ENCODE measurements at places on chromosomes 2 and 18. TPM values are rescaled to one million over a fixed set of nuclear protein-coding genes. Genes with fewer than 3 reads are reported as not detected.

- no peaks in the 10 kb centered on the region for H3K27me3 ChIP-seq
- no peak for DNase-seq
- no peaks in the 10 kb centered on the region for H3K4me1 ChIP-seq
- H3K27ac ChIP-seq = no peak overlapping the region
Observed at GRCh38 chr18:7370375-7370774, 139.5 kb downstream of the LRRC30 start.

- DNase-seq = peak; percentile 21
- no peaks in the 10 kb centered on the region for H3K27me3 ChIP-seq
- H3K36me3 ChIP-seq = no peaks in the 10 kb centered on the region
- H3K4me1 ChIP-seq = peaks cover 39% of the 10 kb centered on the region
- H3K4me3 ChIP-seq = no peak overlapping the region
- H3K27ac ChIP-seq = no peak overlapping the region
Observed at GRCh38 chr2:41937921-41938708, 109.7 kb upstream of the PKDCC start.

Gene AMER3
- not detected for total RNA-seq

GRCh38 chr2:74882299-74882687, 48.4 kb downstream of the HK2 start:
- H3K27me3 ChIP-seq = no peaks in the 10 kb centered on the region
- peaks cover 9% of the 10 kb centered on the region for H3K4me1 ChIP-seq
- H3K36me3 ChIP-seq = peaks cover 86% of the 10 kb centered on the region
- no peak overlapping the region for H3K4me3 ChIP-seq
- no peak for DNase-seq
- H3K27ac ChIP-seq = no peak overlapping the region

DNA sequence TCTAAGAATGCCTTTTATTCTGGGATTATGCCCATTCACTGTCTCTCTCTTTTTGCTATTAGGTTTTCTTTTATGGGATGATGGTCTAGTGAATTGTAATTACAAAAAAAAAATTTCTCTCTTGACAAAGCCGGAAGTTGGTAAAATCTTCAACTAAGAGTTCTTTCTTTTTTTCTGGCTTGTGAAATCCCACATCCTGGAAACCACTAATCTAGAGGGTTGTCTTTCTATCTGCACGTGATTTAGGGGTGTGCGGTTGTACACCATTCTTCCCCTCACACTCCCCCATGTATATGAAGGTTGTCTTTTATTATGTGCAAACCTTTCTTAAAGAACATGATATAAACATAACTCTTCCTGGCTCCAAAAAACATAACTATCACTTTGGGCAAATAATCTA, 52.0 kb downstream of the GATA6 start:
- peaks cover 4% of the 10 kb centered on the region for H3K4me1 ChIP-seq
- DNase-seq = no peak
- no peaks in the 10 kb centered on the region for H3K27me3 ChIP-seq
- H3K27ac ChIP-seq = no peak overlapping the region
- H3K4me3 ChIP-seq = no peak overlapping the region

DNA sequence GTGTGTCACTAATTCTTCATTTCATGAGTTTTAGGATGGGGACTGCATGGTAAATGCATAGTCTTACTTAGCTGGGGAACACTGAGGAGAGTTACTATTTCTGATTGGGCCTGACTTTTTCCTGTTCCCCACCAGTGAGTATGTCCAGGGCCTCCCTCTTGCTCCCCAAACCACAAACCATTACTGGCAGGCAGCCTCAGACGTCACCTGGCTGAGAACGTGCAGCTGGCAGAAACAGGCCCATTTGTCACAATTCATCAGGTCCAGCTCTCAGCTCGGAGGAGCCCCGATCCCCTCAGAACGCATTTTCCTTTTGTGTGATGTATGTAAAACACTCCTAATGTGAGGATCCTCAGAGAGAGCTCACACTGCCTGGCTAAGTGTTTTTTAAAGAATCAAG, 71.7 kb upstream of the SIX3 start:
- H3K27ac ChIP-seq = no peak overlapping the region
- H3K36me3 ChIP-seq = no peaks in the 10 kb centered on the region
- DNase-seq = no peak
- H3K27me3 ChIP-seq = peaks cover 20% of the 10 kb centered on the region

DNA sequence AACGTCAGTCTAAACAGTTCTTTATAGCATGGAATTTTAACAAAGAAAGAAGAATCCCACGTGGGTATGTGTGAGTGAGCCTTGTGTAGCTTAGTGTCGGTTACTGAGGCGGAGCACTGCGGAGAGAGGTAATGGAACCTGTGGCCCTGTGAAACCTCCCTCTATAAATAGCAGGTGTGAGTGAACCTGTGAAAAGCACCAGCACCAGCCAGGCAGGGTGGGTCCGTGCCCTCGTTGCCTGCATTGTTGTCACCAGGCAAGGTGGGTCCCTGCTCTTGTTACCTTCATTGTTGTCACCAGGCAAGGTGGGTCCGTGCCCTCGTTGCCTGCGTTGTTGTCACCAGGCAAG, 4.7 kb downstream of the CTDP1 start:
- H3K36me3 ChIP-seq = peaks cover 6% of the 10 kb centered on the region
- H3K4me1 ChIP-seq = peaks cover 10% of the 10 kb centered on the region
- no peak overlapping the region for H3K27ac ChIP-seq
- no peak overlapping the region for H3K4me3 ChIP-seq
- peak; percentile 60 for DNase-seq

Gene OTX1
- total RNA-seq = not detected

Gene CRACDL
- total RNA-seq = not detected

DNA sequence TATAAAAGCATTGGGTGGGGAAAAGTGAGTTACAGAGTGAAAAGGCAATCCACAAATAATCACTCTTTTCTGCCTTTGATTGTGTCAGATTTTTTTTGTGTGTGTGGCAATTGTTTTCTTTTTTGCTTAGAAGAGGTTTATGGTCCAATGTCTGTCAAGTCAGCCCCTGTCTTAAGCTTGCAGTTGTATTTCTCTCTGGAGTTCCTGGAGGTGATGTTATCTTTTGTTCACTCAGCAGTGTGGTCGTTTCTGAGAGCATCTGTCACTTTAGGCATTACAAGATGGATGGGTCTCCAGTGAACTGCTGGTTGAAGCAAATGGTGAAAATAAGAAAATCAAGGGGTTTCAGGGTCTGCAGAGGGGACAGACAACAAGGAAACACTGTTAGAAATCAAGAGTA, 121.3 kb downstream of the GREB1L start:
- H3K27ac ChIP-seq = no peak overlapping the region
- H3K27me3 ChIP-seq = peaks cover 10% of the 10 kb centered on the region
- no peak overlapping the region for H3K4me3 ChIP-seq
- no peaks in the 10 kb centered on the region for H3K4me1 ChIP-seq
- DNase-seq = no peak

Gene COL4A4
- total RNA-seq = 0.36 TPM

DNA sequence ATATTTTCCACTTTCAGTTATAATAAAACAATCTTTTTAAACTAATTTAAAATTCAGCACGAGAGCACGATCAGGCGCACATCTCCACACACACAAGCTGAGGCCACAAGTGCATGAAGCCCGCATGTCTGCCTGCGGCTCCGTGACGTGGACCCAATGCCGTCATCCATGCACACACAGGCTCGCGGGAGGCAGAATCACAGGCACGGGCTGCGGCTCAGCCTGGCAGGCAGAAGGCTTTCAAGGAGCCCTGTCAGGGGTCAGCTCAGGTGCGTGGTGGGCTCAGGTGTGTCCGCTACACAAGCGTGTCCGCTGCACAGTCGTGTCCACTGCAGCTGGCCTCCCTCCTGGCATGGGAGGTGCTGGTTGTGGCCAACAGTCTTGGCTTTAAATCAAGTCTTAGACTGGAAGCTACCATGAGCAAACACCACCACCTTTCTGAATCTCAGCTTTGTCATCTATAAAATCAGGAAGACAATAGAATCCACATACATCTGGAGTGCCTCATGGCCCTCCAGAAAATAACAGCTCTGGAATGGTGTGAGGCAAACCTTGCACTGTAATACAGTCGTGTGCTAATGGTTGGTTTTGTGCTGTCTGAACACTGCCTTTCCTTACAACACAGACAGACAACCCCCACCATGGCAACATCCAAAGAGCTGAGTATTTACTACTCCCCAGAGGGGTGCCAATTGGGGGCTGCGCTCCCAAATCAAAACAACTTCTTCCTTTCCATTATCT, 210.1 kb downstream of the NDUFA10 start:
- no peaks in the 10 kb centered on the region for H3K4me1 ChIP-seq
- H3K36me3 ChIP-seq = no peaks in the 10 kb centered on the region
- H3K27ac ChIP-seq = no peak overlapping the region
- peak; percentile 75 for DNase-seq
- no peak overlapping the region for H3K4me3 ChIP-seq
- H3K27me3 ChIP-seq = no peaks in the 10 kb centered on the region

- no peaks in the 10 kb centered on the region for H3K4me1 ChIP-seq
- H3K4me3 ChIP-seq = no peak overlapping the region
- peak; percentile 93 for DNase-seq
- no peaks in the 10 kb centered on the region for H3K27me3 ChIP-seq
- no peaks in the 10 kb centered on the region for H3K36me3 ChIP-seq
Observed at GRCh38 chr2:232937278-232937906, 67.3 kb downstream of the SNORC start.
